ENCODE measurements at places on chromosomes 1 and 21. TPM values are rescaled to one million over a fixed set of nuclear protein-coding genes. Genes with fewer than 3 reads are reported as not detected.

GRCh38 chr1:94989398-94989797, 62.5 kb upstream of the CNN3 start:
- no peak for DNase-seq

DNA sequence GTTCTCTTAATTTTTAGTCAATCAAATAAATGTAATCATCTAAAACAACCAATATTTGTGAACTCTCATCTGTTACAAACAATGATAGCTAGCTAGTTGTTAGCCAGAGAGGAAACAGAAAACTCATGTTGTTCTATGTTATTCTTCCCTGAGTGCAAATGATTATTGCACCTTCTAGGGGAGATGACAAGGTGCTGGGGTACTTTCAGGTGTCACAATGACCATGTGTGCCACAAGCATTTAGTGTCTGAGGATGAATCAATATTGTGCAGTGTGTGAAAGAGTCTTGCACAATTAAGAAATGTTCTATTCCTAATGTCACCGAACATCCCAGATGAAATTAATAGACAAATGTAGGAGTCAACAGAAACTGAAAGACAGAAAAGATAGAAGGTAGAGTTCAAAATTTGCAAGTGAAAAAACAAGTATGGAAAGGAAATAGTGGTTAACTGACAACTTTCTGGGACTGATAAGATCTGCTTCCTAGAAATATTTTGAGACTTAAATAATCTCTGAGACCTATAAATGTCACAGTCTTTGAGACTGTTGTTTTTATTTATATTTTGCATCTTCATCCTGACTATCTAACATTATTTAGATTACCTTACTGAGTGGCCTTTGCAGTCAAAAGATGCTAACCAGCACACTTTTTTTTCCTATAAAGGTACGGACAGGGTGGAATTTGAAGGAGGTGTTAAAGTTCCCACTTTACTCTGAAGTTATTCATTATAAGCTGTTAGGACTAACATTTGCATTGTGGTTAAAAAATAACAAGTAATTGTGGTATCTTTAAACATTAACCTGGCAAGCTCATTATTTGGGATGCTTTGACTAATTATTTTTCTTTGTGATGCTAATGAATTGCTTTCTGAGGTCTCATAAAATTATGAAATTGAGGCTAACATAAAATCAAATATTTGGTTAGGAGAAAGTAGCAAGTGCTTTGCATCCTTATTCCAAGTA, 21.6 kb upstream of the DPYD start:
- DNase-seq = no peak

DNA sequence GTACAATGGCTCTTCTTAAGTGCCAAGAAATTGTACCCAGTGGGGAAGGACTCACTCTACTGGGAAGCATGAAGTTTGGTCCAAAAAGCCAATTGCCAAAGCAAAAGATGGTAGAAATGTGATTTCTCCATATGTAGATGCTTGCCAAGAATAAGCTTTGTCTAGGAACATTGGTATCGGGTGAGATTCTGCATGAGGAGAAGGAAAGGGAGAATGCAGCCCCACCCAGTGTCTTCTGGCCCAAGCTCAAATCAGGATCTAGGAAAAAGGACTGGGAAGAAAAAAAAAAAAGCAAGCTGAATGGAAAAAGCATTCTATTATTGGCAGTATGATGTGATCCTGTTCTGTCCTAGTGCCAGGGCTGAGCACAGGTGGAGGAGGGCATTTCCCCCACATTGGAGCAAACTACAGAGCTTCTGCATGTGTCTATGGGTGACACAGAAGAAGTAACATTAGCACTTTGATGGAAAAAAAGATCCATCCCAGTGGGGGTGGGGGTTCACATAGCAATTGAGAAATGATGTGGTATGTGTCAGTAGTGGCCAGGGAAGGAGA, 226.6 kb downstream of the KCNH1 start:
- no peak for DNase-seq

DNA sequence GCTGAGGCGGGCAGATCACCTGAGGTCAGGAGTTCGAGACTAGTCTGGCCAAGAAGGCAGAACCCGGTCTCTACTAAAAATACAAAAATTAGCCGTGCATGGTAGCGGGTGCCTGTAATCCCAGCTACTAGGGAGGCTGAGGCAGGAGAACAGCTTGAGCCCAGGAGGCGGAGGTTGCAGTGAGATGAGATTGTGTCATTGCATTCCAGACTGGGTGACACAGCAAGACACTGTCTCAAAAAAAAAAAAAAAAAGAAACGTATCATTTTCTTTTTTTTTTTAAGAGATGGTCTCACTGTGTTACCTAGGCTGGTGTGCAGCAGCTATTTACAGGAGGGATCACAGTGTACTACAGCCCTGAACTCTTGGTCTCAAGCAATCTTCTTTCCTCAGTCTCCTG, 47.3 kb downstream of the ITGB3BP start:
- no peak for DNase-seq

DNA sequence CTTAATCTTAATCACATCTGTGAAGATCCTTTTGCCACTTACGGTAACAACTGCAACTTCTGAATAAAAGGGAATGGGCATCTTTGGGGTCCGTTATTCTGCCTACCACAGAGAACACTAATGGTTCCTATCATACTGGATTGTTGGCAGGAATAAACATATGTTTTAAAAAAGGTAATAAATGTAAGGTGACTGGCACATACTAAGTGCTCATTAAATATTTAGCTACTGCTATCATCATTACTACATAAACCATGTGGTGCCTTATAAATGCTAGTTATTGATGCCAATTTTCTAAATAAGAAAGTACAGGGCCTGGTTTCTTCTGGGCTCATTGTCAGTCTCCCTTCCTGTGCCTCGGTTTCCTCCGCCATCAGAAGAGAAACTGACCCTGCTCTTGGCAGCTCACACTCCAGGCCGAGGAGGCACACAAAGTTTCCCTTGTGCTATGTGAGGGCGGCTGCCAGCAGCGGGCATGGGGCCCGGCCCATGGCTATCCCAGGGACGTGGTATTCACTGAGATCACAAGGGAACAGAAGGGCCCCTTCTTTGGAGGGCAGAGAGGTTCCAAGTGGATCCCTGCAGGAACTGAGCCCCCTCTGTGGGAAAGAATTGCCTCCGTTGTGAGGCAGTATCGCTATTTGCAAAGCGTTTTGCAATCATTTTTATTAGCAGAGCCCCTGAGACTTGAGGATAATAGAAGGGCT, 26.2 kb downstream of the NAV1 start:
- DNase-seq = no peak

GRCh38 chr1:229368347-229368746, 25.5 kb upstream of the CCSAP start:
- no peak for DNase-seq

The LINGO4 gene
- total RNA-seq = 0.31 TPM

The NIBAN1 gene
- 41.1 TPM for total RNA-seq

The KLHDC7A gene
- total RNA-seq = 34.5 TPM

The SCYL3 gene
- total RNA-seq = 21.2 TPM

The KRTAP19-3 gene
- not detected for total RNA-seq

All from ureter (tissue), 1 donor.